ENCODE measurements at places on chromosomes 13 and 19. TPM values are rescaled to one million over a fixed set of nuclear protein-coding genes. Genes with fewer than 3 reads are reported as not detected.

AXL gene
- total RNA-seq, result 4.0 TPM

ZNF626 gene
- 4.9 TPM for total RNA-seq

LIM2 gene
- total RNA-seq, result not detected

KIR2DL3 gene
- not detected for total RNA-seq

FUT2 gene
- 101 TPM for total RNA-seq

ONECUT3 gene
- total RNA-seq, result not detected

CGB7 gene
- 0.52 TPM for total RNA-seq

BEST2 gene
- not detected for total RNA-seq

WASF3 gene
- total RNA-seq, result 2.0 TPM

RGS9BP gene
- total RNA-seq, result 0.16 TPM

ZNF567 gene
- total RNA-seq, result 2.3 TPM

CLEC17A gene
- total RNA-seq, result 0.20 TPM

DMKN gene
- total RNA-seq, result 406 TPM

All from esophagus mucosa (tissue), 1 donor.